CD4-positive, CD25-positive, alpha-beta regulatory T cell (primary cell): ENCODE measurements at places on chromosomes 6 and 20. TPM values are rescaled to one million over a fixed set of nuclear protein-coding genes. Genes with fewer than 3 reads are reported as not detected.

Gene NTSR1
- not detected for polyA plus RNA-seq

Gene RIPPLY2
- polyA plus RNA-seq = not detected

Gene SLC17A2
- polyA plus RNA-seq = not detected

Gene SPDEF
- not detected for polyA plus RNA-seq

Gene HFE
- 2.5 TPM for polyA plus RNA-seq

Gene FKBP5
- 27.5 TPM for polyA plus RNA-seq

Gene PRDM13
- not detected for polyA plus RNA-seq

Gene ANKRD66
- not detected for polyA plus RNA-seq

Gene CPNE5
- polyA plus RNA-seq = 0.16 TPM

Gene ROMO1
- polyA plus RNA-seq = 375 TPM

Gene RAB22A
- polyA plus RNA-seq = 13.2 TPM

Gene MMP24
- polyA plus RNA-seq = 0.06 TPM

Gene SIRPG
- 201 TPM for polyA plus RNA-seq

Gene TSBP1
- polyA plus RNA-seq = not detected

Gene PLA2G7
- not detected for polyA plus RNA-seq

Gene HACE1
- 4.2 TPM for polyA plus RNA-seq

Gene JPH2
- not detected for polyA plus RNA-seq

Gene WFDC2
- not detected for polyA plus RNA-seq

Gene HLA-DPA1
- polyA plus RNA-seq = 240 TPM

Gene ME1
- polyA plus RNA-seq = not detected

Gene DEFB124
- not detected for polyA plus RNA-seq

Gene HMGCLL1
- polyA plus RNA-seq = not detected

Gene GPLD1
- 0.36 TPM for polyA plus RNA-seq

Gene C6orf58
- polyA plus RNA-seq = not detected

Gene RBBP8NL
- polyA plus RNA-seq = not detected

Gene CD24
- polyA plus RNA-seq = 0.39 TPM

Gene ZFP64
- polyA plus RNA-seq = 9.8 TPM

Gene NFATC2
- 14.2 TPM for polyA plus RNA-seq

Gene SNHG17
- 91.6 TPM for polyA plus RNA-seq

Gene SEMG1
- polyA plus RNA-seq = not detected

Gene KIF6
- not detected for polyA plus RNA-seq

Gene CDSN
- polyA plus RNA-seq = not detected

Gene TRIM15
- polyA plus RNA-seq = not detected

Gene TP53TG5
- polyA plus RNA-seq = 0.26 TPM

Gene TREML4
- polyA plus RNA-seq = not detected

Gene NR2E1
- polyA plus RNA-seq = not detected

Gene CST2
- polyA plus RNA-seq = not detected

Gene F13A1
- polyA plus RNA-seq = not detected

Gene SLC18B1
- polyA plus RNA-seq = 22.8 TPM

Gene ZSCAN26
- 14.9 TPM for polyA plus RNA-seq

Gene RBCK1
- 93.5 TPM for polyA plus RNA-seq

Gene RSPH3
- 2.0 TPM for polyA plus RNA-seq

Gene RIN2
- polyA plus RNA-seq = not detected

Gene DNMT3B
- 0.14 TPM for polyA plus RNA-seq

Gene LY6G6F
- polyA plus RNA-seq = not detected

Gene ADGRF4
- polyA plus RNA-seq = not detected

Gene HLA-DOA
- 8.5 TPM for polyA plus RNA-seq

Gene GPR6
- polyA plus RNA-seq = not detected

Gene SMLR1
- not detected for polyA plus RNA-seq

Gene HLA-DQA1
- polyA plus RNA-seq = 4.2 TPM

Gene CGA
- polyA plus RNA-seq = not detected
